ENCODE measurements at places on chromosomes 3 and 15.

GRCh38 chr3:48125013-48125705, 63.1 kb downstream of the CDC25A start:
- DNase-seq, result no peak

DNA sequence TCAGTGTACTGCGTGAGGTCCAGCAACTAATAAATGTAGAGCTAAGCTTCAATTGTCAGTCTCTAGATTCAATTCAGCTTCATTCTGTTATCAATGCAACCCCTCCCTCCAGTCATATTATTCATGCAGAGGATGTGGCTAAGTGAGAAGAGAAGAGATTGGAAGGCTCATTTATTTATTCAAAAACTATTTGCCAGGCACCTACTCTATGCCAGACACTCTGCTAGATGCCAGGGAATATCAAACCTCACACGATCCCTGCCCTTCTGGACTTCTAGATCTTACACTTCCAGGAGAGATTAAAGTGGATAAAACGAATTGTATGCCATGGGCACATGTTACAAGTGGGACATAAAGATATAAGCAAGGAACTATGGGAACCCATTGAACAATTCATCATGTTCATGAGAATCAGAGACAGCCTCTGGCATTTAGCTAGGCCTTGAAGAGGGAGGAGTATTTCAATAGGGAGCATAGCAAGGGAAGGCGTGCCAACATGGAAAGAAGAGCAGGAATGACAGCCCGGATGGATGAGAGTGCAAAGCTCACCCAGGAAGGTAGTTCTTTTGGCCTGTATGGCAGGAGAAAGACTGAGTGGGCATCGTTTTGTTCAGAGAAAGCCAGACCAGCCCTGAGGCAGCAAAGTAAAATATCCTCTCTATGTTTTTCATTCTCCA, 75.4 kb downstream of the FGF12 start:
- DNase-seq, result no peak

DNA sequence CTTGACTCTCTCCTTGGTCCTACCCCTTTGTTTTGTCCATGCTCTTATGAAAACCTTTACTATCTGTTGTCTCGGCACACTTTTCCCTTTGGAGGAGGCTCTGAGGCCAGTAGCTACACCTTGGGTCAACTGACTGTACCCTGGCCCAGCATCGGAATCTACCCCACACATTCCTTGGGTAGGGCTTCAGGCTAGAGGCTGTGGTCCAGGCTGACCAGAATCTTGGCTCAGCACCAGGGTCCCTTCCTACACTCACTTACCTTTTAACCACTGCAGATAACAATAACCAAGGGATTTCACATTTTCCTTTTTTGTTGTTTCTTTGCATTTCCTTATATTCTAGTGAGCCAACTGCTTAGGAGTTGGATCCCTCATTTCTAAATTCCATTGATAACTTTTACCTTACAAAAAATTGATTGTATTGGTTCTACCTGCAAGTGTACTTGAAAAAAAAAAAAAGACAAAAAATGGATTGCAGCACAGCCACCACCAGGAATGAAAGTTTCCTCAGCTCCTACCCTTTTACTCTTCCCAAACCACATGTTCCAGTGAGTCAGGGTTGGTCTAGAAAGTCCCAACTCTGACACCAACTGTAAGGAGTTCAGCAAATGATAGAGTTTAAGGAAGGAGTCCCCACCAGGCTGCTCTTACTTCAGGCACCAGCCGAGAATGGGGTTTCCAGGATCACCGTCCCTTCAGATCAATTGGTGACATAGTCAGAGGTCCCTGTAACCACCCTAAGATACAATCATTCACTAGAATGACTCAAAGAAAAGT, 95.6 kb downstream of the FBLN2 start:
- no peak for DNase-seq

- no peak for DNase-seq
Observed at GRCh38 chr3:127216415-127217261, 23.7 kb downstream of the PRR23E start.

DNA sequence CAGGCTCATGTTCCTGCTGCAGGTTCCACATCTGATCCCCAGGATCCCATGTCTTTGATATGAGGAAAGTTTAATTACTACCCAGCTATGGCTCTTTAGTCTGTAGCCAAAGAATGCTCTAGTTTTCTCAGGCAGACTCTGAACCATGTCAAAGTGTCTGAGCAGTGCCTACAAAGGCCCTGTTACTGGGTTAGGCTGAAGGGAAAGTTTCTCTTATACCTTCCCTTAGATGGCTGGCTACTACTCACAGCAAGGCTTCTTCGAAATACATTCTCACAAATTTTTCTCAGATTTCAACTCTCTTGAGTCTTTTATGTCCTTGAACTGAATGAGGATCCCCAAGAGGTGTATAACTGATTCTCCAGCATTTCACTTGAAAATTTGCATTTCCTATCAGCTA, 102.4 kb downstream of the NR1D2 start:
- no peak for DNase-seq

- no peak for DNase-seq
Observed at GRCh38 chr3:104461431-104461830, 905.3 kb upstream of the ALCAM start.

- no peak for DNase-seq
Observed at GRCh38 chr3:152199102-152199840, 69.5 kb upstream of the MBNL1 start.

DNA sequence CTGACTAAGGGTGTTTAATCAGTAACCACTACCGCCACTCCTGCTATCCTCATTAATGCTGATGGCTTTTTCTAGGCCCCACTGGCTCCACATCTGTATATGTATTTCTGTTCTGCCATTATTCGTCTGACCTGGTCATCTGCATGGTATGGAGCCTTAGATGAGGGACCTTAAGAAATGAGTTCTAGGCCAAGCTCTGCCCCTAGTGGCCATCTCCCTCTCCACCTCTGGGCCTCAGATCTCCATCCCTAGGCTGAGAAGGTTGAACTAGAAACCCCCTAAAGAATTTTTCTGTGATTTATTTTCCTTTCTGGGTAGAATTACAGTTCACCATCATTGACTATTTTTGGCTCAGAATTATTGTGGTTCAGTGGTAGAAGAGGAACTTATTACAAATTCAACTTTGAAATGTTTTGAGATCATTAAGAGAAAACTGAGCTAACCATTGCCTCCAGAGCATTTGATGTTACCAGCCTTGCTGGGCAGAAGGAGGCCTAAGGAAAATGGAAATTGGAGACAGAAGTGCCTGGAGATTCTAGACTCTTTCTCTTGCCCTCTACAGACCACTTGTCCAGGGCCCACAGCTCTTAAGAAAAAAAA, 325.2 kb upstream of the NR2E3 start:
- no peak for DNase-seq

- no peak for DNase-seq
Observed at GRCh38 chr3:150216041-150216811, 191.9 kb upstream of the TSC22D2 start.

DNA sequence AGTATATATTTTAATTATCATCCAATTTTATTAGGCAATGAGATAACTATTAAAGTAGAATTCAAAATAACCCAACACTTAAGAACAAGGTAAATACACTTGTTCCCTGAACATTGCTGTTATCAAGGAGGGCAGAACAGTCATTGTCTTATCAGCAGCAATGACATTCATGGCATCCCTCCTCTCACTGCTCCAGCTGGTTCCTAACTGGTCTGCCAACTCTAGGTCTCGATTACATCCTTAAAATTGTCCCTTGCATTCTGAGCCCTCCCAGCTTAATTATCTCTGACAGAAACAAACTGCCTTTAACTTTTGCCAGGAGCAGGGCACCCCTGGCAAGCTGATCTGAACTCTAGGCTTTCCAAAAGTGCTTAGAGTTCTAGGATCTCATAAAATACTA, 14.0 kb upstream of the DYNC1LI1 start:
- DNase-seq, result no peak

GRCh38 chr3:62454916-62455315, 81.6 kb upstream of the FEZF2 start:
- DNase-seq, result no peak

DNA sequence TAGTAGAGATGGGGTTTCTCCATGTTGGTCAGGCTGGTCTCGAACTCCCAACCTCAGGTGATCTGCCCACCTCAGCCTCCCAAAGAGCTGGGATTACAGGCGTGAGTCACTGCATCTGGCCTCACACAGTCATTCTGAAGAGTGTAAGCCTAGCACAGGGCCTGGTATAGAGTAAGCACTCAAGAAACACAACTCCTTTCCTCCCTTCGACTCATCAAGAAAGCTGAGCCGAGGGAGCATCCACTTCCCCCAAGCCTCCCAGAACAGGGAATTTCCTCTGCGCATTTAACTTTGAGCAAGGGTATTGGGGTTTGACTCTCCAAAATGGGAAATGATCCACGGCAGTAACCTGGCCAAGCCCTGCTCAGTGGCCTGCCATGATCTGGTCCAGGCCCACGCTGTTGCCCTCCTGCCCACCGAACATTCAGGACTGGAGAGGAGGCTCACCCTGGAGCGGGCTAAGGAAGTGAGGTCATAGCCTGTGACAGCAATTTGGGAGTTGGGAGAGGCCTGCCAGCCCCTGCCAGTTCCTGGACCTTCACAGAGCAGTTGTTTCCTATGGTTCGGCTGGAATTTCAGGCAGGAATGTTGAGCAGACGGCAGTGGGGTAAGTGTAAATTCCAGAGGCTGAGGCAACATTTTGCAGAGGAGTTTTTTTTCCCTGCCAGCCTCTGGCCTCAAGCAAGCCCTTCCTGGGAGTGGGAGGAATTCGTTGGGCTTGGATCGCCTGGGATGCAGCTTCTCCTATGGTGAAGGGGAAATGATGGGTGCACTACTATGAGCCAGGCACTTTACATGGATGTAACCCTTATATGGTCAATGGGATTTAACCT, 21.2 kb upstream of the SMAD3 start:
- no peak for DNase-seq

GRCh38 chr3:175489406-175489805, 630.3 kb downstream of the NAALADL2 start:
- DNase-seq, result no peak

DNA sequence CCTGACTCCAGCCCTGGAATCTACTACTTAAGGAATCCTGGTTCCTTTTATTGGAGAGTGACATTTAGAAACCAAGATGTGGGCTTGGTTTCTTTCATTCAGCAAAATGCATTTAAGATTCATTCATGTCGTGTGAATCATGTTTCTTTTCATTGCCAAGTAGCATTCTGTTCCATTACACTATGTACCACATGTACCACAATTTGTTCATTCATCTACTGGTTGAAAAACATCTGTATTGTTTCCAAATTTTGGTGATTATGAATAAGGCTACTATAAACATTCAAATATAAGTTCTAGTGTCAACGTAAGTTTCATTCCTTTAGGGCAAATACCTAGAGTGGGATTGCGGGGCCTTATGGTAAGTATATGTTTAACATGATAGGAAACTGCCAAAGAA, 264.2 kb downstream of the VPS13C start:
- DNase-seq, result no peak

DNA sequence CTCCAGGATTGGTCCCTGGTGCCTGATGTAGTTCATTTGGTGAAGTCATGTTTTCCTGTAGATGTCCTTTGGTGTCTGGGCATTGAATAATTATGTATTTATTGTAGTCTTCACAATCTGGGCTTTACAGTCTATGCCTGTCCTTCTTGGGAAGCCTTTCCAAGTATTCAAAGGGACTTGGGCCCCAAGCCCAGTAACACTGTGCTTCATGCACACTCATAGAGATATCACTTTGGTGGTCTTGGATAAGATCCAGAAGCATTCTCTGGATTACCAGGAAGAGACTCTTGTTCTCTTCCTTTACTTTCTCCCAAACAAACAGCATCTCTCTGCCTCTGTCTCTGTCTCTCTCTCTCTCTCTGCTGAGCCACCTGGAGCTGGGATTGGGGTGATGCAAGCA, 281.1 kb upstream of the GOLGA6L4 start:
- no peak for DNase-seq

GRCh38 chr3:193207290-193208273, 33.4 kb upstream of the PLAAT1 start:
- no peak for DNase-seq

GRCh38 chr3:169365993-169366915, 297.3 kb downstream of the MECOM start:
- DNase-seq, result no peak

GRCh38 chr15:68518046-68518445, 60.7 kb upstream of the CORO2B start:
- DNase-seq, result no peak

DNA sequence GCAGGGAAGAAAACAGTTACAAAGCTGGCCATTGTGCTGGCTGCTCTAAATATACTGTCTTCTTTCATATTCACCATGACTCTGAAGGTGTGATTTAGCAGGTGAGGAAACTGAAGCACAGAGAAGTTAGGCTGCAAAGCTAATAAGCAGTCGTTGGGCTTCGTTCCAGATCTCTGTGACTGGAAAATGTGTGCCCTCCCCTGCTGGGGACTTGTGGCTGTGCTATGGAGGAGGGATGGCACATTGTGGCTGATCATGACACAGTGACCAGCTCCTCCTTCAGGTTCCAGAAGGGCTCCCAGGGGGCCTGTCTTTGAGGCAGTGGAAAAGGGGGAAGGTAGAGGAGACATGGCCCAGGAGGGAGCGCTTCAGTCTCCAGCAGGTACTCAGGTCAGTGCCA, 19.2 kb downstream of the PXK start:
- no peak for DNase-seq

- no peak for DNase-seq
Observed at GRCh38 chr3:151421938-151422337, 37.4 kb upstream of the P2RY12 start.

- no peak for DNase-seq
Observed at GRCh38 chr3:110323349-110323748, 748.3 kb upstream of the NECTIN3 start.

Measured in T-helper 2 cell (primary cell).